DMS53 (cell line): ENCODE measurements at places on chromosomes 13 and 19.

DNA sequence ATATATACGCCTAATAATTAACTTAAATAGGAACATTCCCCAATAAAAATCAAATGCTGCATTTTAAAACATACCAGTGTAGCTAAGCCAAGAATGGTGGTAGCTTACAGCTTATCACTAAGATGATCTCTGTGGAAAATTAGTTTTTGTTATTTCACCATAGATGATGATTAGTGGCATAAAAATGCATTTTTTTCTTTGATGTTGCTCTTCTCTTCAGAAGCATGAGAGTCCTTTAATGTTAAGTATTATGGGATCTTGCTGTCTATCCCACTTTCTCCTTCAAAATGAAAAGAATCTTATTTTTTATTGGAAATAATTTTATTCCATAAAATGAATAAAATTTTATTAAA lies 731.0 kb downstream of the SLITRK1 start:
- no peak for DNase-seq

DNA sequence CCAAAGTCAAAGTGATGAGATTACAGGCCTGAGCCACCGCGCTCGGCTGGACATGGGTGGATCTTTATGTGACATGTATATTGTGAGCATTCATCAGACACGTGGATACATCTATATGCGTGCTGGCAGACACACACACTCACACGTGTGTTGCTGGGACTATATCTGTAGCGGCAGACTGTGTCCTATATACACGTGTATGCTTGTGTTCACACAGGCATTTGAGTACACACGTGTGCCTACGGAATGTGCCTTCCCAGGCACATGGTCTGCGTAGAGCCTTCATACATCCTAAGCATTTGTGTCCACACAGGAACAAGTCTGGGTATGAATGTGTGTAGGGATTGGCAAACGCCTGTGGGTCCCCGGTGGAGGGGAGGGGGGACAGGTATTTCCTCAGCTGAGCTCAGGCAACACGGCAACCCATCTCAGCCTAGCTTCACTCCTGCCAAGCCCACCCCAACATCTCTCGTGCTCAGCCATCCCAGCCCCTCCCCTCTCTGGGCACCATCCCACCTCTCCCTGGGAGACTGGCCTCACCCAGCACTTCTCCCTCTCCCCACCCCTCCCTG lies 2.6 kb downstream of the UNC13A start:
- DNase-seq: no peak

DNA sequence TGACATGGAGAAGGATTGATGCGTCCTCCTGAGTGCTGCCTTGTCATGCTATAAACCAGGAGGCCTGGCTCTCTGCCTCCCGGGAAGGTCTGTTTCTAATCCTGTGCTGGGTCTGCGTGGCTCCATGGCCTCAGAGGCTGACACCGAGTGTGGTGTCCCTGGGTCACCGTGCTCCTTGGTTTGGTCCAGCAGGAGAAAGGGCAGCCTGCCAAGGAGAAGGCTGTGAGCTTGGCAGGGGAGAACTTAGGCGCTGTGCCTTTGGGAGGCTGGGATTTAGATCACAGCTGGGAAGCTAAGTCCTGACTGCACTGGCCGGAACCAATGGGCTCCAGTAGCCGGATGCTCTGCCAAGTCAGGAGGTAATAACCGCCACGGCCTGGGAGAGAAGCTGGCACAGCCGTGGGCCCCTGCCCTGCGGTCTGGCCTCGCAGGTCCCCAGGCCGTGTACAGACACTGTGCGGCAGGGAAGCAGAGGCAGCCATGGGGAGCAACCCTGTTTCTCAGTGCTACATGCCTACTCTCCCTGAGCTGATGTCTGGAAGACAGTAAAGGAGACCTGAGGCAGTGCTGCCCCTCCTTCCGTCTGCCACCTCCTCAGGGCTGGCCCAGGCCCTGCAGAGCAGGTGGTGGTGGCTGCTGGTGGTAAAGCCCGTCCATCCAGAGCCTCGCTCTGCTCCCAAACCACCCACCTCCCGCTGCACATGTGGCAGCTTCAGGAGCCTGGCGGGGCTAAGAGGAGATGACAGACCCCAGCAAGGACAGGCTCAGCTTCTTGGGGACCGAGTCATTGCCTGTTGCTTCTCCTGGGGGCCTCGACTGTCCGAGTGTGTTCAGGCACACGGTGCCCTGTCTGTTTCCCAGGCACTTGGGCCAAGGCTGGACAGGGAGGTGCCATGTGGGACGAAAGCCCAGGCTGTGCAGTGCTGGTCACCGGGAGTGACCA lies 44.9 kb downstream of the C13orf46 start:
- DNase-seq: no peak

- peak; percentile 87 for DNase-seq
Measured at GRCh38 chr19:35120492-35120891, 4.9 kb downstream of the FXYD3 start.

DNA sequence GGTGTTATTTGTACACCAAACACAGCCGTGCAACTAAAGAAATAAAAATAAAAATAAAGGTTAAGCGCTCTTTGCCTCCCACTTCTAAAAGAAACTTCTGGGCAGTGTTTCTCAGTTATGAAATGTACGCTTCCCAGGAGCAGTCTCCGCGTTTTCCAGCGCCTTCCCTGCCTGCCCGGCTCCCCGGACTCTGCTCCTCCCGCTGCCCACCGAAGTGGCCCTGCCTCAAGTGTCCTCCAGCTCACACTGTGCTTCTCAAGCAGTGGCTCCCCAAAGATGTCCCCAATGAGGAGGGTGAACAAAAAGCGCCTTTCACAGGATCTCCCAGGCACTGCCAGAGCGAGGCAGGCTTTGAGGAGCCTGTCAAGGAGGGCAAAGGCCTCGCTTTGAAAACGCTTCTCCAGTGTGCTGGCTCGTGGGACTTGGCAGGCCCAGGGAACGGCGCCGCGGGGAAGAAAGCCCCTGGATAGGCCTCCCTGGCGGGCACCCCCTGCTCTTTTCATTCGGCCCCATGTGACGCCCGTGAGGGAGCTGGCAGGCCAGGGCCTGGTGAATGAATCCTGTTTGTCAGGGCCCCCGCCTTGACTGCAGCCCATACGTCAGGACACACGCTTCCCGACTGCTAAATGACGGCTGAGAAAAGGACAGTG lies 187.1 kb downstream of the FOXO1 start:
- no peak for DNase-seq

GRCh38 chr13:75432045-75432444 lies 49.9 kb downstream of the TBC1D4 start:
- peak; percentile 24 for DNase-seq

GRCh38 chr13:30715837-30716236 lies 19.5 kb upstream of the ALOX5AP start:
- no peak for DNase-seq

GRCh38 chr13:59261928-59262488 lies 901.7 kb downstream of the DIAPH3 start:
- peak; percentile 5 for DNase-seq

DNA sequence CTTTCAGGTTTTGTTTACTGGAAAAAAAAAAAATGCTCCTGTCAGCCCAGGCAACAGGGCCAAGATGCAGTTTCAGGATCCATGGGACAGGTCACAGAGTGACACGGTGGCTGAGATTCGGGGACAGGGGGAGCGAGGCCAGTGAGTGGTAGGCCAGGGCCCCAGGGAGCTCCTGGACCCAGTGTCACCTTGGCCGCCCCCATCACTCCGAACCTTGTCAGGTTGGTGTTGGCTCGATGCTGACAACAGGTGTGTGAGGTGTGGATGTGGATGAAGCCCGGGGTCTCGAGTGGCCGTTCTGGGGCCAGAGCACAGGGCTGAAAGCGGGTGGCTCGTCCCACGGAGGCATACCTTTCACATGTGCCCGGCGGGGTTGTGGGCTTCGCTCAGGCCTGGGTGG lies 6.1 kb upstream of the UQCR11 start:
- no peak for DNase-seq

DNA sequence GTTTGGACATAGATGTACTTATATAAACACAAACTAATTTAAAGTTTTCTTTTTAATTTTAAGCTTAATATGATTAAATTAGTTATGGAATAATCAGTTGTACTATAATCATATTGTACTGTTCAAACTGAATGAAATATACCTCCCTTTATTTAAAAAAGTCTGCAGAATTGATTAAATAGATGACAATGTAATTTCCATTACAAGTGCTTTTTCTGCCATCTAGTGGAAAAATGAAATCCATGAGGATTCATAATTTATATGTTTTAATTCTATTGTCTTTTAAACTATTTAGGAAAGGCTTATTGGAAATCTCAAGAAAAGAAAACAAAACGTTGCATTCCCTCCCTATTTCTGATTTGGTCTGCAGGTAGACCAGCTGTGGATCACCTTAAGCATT lies 30.9 kb downstream of the MZT1 start:
- peak; percentile 32 for DNase-seq

DNA sequence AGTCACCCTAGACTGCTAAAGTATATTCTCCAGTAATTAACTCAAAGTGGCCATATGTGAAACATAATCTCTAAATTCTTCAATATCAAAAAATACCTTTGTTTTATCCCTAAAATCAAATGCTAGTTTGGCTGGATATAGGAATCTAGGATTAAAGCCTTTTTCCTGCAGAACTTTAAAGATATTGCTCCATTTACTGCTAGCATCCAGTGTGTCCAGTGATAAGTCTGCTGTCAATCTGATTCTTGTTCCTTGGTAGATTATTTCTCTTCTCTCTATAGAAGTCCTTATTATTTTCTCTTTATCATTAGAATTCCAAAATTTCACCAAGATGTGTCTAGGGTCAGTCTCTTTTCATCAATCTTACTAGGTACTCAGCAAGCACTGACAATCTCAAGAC lies 384.6 kb downstream of the FGF14 start:
- DNase-seq: peak; percentile 2

- no peak for DNase-seq
Measured at GRCh38 chr19:12770922-12771321, 4.4 kb downstream of the HOOK2 start.

- peak; percentile 92 for DNase-seq
Measured at GRCh38 chr13:21061029-21061763, at the start of gene LATS2. LATS2 (minus strand) TSS chr13:21061586; CDS start chr13:21046026, 15,560 bp downstream.
